ENCODE measurements at places on chromosomes 7 and 10.

GRCh38 chr10:89074120-89074519 is 83.5 kb downstream of the FAS start:
- DNase-seq: no peak

GRCh38 chr10:48574817-48575380 is 30.0 kb downstream of the ARHGAP22 start:
- no peak for DNase-seq

GRCh38 chr10:53990799-53991238 is 810.2 kb downstream of the PCDH15 start:
- no peak for DNase-seq

DNA sequence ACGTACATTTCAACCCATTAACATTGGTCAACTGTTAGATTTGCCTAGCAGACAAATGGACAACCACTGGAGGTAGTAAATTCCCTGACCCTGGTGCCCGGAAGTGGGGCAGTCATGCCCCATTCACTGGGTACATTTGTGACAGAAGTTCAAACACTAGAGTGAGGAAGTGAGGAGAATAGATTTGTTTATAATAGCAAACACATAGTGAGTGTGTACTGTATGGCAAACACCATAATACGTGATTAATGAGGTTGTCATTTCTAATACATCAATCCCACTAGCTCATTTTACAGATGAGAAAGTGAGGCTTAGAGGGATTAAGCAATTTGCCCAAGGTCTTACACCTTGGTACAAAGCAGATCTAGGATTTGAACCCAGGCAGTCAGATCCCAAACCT is 181.9 kb upstream of the MKLN1 start:
- no peak for DNase-seq

GRCh38 chr10:61284222-61284890 is 168.8 kb downstream of the TMEM26 start:
- no peak for DNase-seq

- no peak for DNase-seq
These were observed 35.9 kb upstream of the INHBA start for GRCh38 chr7:41738806-41739205.

All from activated T-helper 1 cell treated with anti-CD3 and anti-CD28 coated beads, Interleukin-2, amount 50 U/mL, for 16 hours (primary cell).